BJ (cell line): ENCODE measurements at places on chromosomes 12 and 14.

DNA sequence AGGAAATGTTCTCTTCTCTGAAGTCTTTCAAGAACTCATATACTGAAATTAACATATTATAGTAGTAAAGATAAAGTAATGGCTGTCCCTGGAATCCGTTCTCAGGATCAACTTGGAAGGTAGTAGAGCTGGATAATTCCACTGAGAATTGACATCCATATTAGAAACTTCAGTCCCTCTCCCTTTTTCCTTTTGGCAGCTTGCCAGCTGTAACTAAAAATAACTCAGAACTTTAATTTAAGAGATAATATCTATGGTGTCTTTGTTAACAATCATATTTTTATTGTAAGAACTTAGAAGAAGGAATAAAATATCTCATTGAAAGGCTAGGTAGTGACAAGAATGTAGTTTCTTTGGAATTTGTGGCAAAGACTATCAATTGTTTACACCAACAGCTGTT, 61.4 kb upstream of the PLEKHA5 start:
- no peak for DNase-seq

- DNase-seq, result no peak
Observed at GRCh38 chr12:31353750-31354708, 28.1 kb upstream of the SINHCAF start.

DNA sequence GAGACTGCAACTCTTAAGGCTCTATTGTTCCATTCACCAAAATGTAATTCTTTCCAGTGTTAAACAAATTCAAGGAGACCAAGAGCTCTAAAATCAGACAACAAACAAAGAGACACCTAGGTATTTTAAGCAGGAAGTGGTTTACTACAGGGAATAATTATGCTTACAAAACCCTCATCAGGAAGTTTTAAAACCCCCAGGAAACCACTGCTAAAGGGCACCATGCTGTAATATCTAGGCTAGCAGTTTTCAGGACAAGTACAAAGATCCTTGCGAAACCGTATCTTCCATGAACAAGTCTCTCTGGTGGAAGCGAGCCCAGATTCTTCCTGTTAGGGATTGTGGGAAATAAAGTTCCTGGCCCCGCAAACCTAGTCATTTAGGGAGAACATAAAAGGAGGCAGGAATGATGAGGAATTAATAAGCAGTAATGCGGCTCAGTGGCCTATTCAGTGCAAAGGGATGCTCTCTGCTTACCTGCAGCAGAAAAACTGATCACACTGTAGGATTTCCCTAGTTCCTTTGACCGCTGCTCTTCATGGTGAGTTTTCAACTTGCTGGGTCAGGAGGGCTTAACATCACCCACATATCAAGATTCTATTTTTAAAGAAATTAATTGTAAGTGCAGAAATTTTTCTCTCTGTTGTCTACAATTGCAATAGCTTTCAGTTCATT, 42.8 kb downstream of the ACSM4 start:
- no peak for DNase-seq

GRCh38 chr12:93773122-93773871, 96.1 kb downstream of the CRADD start:
- no peak for DNase-seq

GRCh38 chr12:108342985-108343384, 3.9 kb upstream of the CMKLR1 start:
- no peak for DNase-seq

DNA sequence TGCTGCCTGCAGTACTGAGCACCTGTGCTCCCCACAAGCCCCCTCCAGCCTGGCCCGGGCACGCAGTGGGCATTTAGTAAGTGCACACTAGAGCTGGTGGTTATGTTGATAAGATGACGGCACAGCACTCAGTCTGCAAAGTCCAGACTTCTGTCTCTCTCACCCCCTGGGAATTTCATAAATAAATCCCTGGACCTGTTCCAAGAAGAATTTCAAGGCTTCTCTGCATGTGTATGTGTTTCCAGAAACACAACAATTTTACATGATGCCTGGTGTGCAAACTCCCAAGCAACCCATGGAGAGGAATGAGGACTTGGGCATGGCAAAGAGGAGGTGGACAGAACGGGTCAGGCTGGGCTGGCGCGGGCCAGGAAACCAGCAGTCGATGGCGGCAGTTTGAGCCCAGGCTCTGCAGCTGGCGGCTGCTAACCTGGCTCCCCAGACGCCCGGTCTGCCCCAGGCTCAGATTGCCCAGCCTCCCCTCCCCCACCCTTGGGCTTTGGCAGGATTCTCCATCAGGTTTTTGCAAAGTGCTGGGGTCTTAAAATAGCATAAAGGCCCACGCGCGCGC, 10.4 kb upstream of the ACVR1B start:
- no peak for DNase-seq

GRCh38 chr12:123960856-123961255, 11.8 kb downstream of the CCDC92 start:
- DNase-seq, result no peak

GRCh38 chr12:3251067-3251466, 173.9 kb downstream of the TSPAN9 start:
- no peak for DNase-seq

GRCh38 chr12:72261885-72262284, 10.3 kb upstream of the TRHDE start:
- no peak for DNase-seq

DNA sequence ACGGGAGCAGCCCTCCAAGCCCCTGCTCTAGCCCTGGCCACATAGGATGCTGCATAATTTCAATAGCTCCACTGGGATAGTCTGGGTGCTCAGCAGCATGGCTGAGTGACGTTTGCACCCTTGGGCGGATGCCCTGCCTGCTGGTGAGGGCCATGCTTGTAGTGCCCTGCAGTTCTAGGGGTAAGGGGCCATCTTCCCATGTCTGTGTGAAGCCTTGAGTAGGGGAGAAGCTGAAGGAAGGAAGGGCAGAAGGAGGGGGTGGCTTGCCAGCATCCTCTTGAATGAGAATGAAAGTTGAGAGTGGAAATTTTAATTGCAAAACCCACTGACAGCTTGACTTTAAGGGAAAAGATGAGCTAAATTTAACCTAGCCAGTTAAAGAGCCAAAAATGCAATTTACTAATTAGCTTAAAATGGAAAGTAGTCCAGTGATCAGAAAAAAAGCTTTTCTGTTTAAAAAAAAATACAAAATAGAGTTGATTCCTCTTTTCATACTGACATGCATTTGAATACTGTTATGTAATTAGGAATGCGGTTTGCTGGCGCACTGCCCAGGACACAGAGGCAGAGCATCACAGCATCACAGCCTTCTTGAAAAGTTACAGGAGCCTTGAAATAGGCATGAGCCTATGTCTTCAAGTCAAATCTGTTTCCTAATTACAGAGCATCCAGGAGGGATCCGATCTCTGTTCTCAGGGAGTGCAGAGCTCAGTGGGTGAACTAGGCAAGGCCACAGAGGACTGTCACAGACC, 18.5 kb upstream of the EML1 start:
- DNase-seq, result no peak

- DNase-seq, result no peak
Observed at GRCh38 chr12:120249266-120249874, 16.2 kb downstream of the PXN start.

GRCh38 chr12:28099871-28100270, 90.4 kb upstream of the CCDC91 start:
- DNase-seq, result no peak

DNA sequence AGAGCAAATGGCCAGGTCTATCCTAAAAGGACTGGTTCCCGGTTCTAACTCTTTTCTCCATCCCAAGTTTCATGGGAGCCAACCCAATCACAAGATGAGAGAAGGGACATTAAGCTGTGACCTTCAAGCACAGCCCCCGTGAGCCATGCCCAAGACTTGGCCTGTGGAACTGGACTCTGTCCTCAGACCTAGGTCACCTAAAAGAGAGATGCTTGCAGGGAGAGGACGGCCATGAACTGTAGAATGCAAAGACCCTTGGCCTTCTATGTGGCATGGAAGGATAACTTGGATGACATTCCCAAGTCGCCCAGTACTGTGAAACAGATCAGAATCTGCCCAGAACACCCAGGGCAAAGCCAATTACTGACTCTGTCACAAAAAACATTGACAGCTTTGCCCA, 263.5 kb downstream of the DPF3 start:
- DNase-seq, result no peak

DNA sequence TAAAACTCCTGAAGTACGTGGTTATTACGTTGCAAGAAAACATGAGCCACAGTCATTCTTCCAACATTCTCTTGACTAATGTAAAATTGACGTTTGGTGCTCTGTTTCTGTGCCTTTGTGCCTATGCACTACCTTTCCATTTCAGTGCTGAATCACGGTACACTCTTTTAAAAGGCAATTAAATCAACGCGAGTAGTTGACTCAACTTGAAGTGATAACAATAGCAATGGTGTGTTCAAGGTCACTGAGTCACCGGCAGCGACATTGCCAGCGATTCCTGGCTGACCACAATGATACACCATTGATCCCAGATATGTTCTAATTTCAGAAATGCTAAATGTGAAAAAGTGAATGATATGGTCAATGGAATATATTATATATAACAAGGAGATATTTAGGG, 17.8 kb downstream of the AK7 start:
- no peak for DNase-seq

- no peak for DNase-seq
Observed at GRCh38 chr12:122840580-122841513, 5.6 kb downstream of the HIP1R start.

- DNase-seq, result no peak
Observed at GRCh38 chr12:42128327-42128726, 16.3 kb downstream of the GXYLT1 start.

- DNase-seq, result no peak
Observed at GRCh38 chr12:98639491-98639890, 5.1 kb downstream of the IKBIP start.

DNA sequence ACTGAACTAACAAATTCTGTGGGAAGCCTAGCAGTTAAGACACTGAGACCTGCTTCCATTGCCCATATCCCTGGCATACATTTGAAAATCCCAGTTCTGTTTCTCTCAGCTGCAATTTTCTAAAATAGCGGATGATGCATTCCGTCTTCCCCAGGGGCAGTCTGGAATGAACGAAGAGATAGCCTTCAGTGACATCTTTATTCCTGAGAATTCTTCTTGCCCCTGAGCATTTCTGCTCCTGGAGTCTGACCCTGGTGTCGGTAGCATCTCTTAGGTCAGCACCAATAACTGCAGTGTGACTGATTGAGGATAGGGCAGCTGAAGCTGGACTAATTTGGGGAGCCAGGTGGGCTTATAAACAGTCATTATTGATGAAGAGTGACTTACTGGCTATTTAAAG, 552.5 kb downstream of the DIO2 start:
- no peak for DNase-seq

- no peak for DNase-seq
Observed at GRCh38 chr14:64625386-64626232, 75.8 kb downstream of the PPP1R36 start.

DNA sequence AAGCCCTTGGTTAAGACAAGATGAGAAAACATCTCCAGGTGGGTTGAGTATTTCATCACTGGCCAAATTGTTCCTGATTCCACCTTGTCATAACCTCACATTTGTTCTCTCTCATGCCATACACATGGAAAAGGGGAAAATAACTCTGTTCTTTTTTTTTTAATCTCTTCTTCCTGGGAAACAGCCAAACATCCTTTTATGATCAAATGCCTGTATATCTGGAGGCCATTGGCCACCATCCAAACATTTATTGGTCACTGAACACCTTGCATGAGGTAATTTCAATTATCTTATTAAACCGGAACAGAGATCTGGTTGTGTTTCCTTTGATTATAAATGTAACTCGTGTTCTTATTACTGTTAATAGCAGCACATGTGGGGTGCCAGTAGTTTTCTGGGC, 469.6 kb downstream of the NPAS3 start:
- DNase-seq, result no peak

GRCh38 chr12:101027200-101027599, 182.8 kb downstream of the SLC5A8 start:
- DNase-seq, result no peak

GRCh38 chr14:77562681-77563080, 53.8 kb downstream of the SPTLC2 start:
- DNase-seq, result peak; percentile 88

- DNase-seq, result no peak
Observed at GRCh38 chr14:32846821-32847365, 91.8 kb upstream of the NPAS3 start.

- peak; percentile 36 for DNase-seq
Observed at GRCh38 chr12:28536088-28536487, 345.8 kb downstream of the CCDC91 start.

- DNase-seq, result no peak
Observed at GRCh38 chr12:106873983-106874382, 81.7 kb upstream of the TMEM263 start.

DNA sequence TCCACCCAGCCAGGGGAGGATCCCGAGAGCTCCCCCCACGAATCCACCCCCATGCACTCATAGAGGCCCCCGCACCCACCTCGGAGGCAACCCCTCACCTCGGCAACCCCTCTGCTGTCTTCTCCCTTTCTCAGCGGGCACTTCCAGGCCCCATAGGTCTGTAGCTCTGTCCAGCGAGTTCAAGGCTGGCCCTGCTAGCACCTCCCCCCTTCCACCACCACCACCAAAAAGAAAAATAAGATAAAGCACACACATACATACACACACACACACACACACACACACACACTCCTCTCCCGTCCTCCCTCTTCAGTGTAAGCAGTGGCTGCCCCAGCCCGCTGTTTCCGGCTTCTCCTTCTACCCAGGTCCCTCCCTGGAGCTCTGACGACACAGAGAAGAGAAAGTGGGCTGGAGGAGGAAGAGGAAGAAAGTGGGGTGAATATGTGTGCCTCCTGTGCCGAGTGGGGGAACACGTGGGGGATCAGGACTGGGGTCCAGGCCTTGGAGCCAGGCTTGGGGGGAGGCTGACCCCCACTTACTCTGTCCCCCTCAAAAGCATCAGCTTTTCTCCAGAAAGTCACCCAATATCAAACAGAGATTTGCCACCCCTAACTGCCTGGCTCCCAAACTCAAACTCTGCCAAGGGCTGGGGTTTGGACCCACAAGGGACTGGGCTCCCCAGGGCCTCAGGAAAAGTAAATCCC, at the start of gene STAT6:
Gene STAT6 (minus strand): TSS at position 332 of the 704 bp plus-strand sequence. CDS start 3,084 bp downstream, outside the sequence.
- no peak for DNase-seq

- no peak for DNase-seq
Observed at GRCh38 chr12:105931762-105932570, 206.8 kb downstream of the NUAK1 start.

GRCh38 chr12:54388237-54389133, 4.0 kb upstream of the ZNF385A start:
- DNase-seq, result no peak

DNA sequence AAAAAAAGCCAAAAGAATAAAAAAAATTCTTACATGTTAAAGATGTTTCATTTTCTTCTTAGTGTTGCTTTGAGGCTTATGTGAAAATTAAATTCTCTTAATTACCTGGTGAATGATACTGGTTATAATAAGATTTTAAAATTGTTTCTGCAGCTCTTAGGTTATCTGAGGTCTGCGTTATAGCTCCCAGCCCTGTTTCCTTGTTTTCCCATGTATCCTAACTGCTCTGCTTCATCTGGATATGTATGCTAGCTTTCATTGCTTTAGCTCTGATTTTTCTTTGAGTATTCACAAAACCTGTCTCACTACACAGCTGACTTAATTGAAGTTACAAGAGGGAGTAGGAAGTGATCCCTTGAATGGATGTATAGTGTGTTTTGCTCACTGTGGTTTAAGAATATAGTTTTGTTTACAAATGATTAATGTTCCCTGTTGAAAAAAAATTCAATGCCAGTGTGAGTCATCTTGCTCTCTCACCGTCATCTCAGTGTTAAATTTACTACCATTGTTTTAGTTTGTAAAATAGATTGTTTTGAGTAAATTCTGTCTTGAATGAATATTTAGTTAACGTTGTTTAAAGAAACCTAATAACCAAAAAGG, 26.8 kb downstream of the CPSF6 start:
- DNase-seq, result no peak

- no peak for DNase-seq
Observed at GRCh38 chr12:129861951-129862350, 41.9 kb downstream of the TMEM132D start.

GRCh38 chr12:124609041-124609989, 41.9 kb upstream of the NCOR2 start:
- no peak for DNase-seq
